ENCODE measurements at places on chromosomes 4 and X.

DNA sequence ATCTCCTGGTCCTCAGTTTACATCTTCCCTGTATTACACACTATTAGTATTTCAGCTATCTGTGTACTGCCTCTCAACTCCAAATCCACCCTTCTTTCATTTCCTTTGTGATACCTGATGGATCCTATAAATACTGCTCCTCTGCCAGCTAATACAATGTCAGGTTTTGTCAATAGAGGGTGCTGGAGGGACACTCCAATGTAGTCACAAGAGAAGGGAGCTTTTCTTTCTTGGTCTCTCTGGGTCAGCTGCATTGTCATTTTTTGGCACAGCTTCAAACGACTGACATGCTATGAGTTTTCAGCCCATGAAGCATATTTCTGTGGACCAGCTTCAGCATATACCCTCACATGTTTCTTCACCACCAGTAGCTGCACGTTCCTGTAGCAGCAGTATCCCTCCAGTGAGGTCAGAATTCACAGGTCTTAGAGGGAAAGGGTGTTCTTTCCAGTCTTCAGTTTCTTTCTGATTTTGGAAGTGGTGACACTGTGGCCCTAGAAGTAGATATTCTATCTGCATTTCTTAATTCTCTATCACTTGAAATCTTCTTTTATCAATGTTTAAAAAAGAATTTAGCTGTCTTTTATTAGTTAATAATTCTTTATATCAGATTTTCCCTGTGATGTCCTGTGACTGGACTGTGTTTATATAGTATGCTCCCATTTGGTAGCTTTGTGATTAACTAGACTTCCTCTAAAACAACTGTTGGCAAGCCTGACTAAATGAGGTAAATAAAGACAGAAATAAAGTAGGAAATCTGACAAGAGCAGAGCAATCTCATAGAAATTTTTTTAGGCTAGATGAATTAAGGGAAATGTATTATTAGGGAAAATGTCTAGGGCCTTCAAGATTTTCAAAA lies 60.6 kb downstream of the GABRA2 start:
- no peak for DNase-seq

DNA sequence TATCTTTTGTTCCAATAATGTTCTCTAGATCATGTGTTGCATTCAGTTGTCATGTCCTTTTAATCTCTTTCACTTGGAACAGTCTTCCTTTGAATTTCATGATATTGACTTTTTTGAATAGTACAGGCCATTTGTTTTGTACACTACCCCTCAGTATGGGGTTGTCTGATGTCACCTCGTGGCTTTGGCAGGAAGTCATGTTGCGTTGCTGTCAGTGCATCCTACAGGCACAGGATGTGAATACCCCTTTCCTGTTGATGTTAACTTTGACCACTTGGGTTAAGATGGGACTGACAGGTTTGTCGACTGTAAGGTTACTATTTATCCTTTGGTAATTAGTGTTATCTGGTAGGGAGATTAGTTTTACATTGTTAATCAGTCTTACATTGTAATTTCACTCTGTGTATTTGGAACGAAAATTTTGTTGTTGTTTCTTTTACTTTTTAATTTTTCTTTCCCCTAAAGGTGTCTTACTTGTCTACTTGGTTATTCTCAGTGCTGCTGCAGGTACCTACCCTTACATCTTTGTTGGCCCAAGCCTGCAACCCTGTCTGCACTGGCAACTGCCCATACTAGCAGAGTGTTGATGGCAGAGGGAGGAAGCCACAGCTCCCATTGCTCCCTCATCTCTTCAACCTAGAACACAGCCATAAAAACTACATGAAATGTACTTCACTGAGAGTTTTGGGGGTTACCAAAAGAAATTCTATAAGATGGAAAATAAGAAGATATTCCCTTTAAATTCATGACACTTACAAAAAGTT lies 14.7 kb upstream of the ATP8A1 start:
- no peak for DNase-seq

DNA sequence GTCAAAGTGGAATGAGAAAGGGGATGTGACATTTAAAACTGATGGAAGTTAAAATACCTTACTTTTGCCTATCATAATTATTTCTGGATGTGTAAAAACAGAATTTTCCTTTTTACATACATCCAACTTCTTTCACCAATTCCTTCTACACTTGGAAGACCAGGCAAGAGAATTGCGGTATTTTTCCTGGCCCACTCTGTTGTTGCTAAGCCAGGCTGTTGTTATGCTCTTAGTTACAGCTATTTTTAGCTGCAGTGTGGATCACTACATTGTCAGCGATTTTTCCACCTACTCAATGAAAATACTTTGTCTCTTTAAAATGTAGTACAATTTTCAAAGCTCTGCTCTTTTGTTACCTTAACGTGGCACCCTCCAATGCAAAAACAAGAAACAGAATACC lies 43.4 kb downstream of the NKX6-1 start:
- DNase-seq: no peak

GRCh38 chr4:141657550-141658250 lies 21.3 kb downstream of the IL15 start:
- DNase-seq: no peak

- DNase-seq: no peak
Measured at GRCh38 chr4:46594661-46595060, 204.7 kb upstream of the GABRA2 start.

DNA sequence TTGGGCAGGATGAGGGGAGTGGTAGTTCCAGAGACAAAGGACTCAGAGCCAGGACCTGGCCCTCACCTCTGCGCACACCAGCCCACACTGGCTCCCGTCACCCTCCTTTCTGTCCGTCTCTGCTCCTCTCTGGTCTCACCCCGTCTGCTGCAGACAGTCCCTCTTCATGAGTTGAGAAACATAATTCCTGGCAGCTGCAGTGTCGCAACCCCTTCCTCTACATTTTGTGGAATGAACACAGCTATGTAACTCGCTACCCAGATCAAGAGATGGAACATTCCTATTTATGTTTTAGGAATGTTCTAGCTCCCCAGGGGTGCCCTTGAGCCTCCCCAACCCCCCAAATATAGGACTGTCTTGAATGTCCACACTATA lies 59.3 kb downstream of the SHROOM2 start:
- no peak for DNase-seq

- no peak for DNase-seq
Measured at GRCh38 chr4:54101190-54102041, 1.5 kb downstream of the GSX2 start.

GRCh38 chrX:19535476-19535875 lies 20.2 kb upstream of the MAP3K15 start:
- no peak for DNase-seq

- no peak for DNase-seq
Measured at GRCh38 chr4:27742816-27743215, 882.2 kb downstream of the STIM2 start.

- DNase-seq: no peak
Measured at GRCh38 chrX:43976205-43976604, 3.0 kb upstream of the NDP start.

- no peak for DNase-seq
Measured at GRCh38 chrX:14528629-14529289, 577 bp upstream of the GLRA2 start.

DNA sequence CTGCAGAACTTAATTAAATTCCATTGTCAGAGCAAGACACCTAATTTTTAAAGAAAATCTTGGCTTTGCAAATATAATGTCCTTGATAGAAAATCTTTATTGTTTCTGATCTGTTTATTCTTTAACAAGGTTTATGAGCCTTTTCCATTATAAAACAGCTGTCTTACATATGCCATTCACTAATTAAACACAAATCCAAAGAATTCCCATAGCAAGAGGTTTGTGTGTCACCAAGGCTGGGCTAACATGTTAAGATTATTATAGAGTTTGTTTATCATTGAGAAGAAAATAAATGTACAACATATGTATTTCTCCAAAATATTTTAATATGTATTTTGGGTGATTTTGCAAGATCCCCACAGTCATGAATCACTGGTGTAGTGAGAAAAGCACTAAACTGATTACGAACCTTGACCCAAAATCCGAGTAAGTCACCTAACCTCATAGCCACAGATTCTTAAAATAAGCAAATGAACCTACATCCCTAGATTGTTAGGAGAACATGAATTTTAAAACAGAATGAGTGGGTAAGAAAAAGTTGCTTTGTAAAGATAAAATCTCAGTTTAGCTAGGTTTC lies 694.8 kb upstream of the INTU start:
- DNase-seq: no peak

DNA sequence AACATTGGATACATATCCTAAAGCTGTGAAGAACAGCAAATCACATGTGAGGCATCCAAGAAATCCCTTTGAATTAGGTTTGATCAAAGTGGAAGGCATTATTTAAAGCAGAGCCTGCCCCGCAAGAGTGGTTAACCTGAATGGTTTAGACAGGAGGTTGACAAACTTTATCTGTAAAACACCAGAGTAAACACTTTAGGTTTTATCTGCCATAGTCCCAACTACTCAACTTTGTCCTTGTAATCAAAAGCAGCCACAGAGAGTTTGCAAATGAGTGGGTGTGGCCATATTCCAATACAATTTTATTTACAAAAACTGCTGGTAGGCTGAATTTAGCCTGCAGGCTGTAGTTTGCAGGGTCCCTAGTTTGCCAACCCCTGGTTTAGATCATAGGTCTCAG lies 25.2 kb upstream of the FGFBP2 start:
- no peak for DNase-seq

DNA sequence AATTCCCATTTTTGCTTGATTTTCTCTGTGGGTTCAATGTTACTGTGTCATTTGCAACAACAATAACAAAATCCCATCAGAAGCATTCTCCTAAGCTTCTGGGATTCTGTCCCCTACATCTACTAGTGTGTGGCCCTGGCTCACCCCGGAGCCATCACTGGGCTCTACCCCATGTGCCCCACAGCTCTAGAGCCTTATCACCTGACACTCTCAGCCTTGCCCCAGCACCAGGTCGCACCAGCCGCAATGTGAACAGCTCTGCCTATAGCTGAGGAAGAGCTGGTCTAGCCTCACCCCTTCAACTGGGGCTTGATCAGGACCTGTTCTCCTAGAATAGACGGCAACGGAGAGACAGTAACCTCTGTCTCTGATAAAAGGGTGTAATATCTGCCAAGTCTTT lies 161.7 kb downstream of the SHROOM3 start:
- no peak for DNase-seq

- no peak for DNase-seq
Measured at GRCh38 chrX:42505016-42505415, 272.9 kb downstream of the PPP1R2C start.

DNA sequence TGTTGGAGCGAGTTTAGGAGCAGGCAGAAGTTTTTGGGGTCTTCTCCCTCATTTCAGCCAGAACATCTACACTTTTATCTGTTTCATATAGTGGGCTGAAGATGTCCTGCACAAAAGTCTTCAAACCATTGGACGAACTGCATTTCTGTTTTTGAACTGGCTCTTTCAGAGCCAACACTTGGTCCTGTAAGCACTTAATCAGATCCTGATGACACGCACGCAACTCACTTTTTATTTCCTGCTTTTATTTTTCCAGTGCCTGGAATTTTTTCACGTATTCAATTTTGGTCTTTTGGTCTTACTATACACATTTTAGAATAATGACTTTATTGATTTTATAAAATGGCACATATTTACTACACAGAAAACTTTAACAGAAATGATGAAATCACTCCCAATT lies 40.2 kb upstream of the NKX3-2 start:
- DNase-seq: no peak

Measured in amniotic stem cell (primary cell).